Aorta (tissue), 5 donors: ENCODE measurements at places on chromosomes 5 and 9. TPM values are rescaled to one million over a fixed set of nuclear protein-coding genes. Genes with fewer than 3 reads are reported as not detected.

DNA sequence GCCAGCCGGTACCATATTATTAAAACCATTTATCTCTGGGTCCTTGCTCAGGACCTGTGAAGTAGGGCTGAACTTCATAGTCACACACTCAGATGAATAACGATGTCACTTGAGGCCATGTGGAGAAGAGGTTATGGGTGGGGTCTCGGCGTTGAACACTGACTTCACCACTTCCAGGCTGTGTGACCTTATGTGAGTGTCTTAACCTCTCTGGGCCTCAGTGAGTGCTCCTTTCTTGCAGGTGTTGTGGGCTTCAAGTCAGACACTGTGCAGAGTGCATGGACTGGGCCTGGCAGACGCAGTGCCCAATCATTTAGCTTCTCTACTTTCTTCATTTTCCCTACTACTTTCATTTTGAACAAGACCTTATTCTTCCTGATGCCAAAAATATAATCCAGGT, 278.8 kb downstream of the PBX3 start:
- peak; percentile 21 for DNase-seq

DNA sequence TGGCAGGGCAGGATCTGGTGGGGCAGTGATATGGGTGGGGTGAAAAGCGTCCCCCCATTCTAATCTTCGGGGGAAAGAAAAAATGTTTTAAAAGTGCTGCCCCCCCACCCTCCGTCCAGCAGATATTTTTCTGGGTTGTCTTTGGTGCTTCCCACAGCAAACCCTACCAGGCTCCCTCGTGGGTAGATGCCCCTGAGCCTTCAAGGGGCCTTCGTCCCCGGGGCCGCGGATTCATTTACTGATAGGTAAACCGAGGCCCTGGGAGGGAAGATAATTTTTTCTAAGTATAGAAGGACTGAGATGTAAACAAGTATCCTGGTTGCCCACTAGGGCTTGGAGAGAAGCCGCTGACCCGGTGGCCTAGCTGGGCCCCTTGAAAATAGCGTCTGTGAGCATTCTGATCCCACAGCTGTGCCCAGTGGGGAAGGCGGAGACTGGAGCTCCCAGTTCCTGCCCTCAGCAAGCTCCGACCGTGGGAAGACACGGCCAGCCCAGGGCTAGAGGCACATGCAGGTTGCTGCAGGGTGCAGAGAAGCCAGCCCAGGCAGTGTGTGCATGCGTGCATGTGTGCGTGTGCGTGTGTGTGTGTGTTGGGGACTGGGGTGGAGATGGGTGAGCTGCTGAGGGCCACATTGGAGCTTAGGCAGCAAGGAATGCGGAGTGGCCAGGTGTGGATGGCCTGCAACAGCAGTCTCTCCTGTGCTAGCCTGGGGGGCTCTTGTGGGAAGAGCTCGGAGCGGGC, 6.0 kb upstream of the RXRA start:
- no peak for DNase-seq

GRCh38 chr9:22740781-22741180, 294.2 kb downstream of the DMRTA1 start:
- no peak for DNase-seq

- no peak for DNase-seq
These were observed 24.9 kb downstream of the PLCXD3 start for GRCh38 chr5:41485533-41485932.

DNA sequence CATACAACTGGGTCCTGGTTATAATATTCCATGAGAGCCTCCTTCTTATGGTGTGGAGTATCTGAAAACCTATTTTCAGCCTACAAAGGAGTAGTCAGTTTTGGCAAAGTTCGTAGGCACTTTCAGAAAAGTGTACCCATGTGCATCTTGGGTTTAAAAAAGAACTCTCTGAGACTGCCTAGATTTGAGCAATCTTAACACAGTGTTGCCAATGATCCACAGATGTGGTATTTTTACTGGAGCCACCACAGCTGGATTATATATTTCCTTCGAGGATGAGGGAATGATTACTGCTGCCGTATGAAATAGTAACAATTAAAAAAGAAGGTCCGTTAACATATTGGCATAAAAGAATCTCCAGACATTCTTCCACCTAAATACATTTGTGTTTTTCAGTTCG, 1.1 kb downstream of the PALM2AKAP2 start:
- no peak for DNase-seq

GRCh38 chr9:83240671-83241070, 177.7 kb upstream of the RASEF start:
- no peak for DNase-seq

- no peak for DNase-seq
These were observed 628.7 kb upstream of the ZNF608 start for GRCh38 chr5:125375143-125375542.

DNA sequence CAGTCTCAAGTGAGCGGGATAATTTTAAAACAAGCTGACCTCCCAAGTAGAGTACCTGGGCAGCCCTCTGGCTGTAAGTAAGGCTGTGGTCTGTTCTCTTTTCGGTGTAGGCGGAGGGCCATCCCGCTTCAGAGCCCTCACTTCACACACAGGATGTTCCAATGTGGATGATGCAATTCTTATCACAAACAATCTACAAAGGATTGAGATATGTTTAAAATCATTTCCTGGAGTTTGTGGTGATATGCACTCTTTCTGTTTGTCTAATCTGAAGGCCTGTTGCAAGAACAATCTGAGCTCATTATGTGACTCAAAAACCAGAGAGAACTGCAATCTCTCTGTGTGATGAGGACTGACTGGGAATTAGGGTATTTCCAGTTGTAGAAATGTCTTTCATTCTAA, 42.5 kb downstream of the ITGA2 start:
- no peak for DNase-seq

DNA sequence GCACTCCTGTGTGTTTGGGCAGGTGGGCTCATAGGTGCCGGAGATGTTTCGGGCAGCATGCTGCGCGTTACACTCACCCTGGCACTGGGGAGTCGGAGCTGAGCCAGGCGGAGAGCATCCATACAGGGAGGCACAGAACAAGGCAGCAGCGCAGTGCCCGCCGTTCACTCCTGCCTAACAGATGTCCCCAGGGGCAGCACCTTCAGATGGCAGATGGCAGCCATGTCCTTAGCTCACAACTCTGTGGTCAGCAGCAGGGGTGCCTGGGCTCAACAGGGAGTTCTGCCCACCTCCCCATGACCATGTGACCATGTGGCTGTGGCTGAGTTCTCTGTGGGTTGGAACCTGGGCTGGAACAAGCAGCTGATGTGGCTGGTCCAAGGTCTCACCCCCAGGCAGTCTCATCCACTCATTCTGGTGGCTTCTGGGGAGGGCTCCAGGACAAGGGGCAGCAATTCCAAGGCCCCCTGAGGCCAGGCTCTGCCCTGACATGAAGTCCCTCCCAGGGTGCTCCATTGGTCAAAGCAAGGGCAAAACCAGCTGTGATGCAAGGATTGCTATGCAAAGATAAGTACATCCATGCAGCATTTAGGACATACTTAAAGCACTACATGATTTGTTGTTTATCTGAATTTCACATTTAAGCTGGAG, 64.2 kb downstream of the MRPL36 start:
- DNase-seq: no peak

- no peak for DNase-seq
These were observed 11.2 kb downstream of the ROPN1L start for GRCh38 chr5:10452768-10453331.

DNA sequence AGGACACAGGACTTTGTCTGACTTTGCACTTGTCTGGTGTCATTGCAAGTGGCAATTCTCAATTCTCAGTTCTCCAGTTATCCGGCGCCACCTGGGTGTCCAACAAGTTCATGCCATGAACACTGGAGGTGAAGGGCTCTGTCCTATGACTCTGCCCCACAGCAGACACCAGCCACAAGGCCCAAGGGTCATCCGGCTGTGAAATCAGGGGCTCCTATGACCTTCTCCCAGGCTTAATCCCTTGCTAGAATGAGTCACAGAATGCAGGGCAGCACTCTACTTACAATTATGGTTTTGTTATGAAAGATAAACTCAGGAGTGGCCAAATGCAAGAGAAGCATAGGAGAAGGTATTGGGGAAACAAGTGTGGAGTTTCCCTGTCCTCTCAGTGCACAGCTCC, 392.0 kb downstream of the GADD45G start:
- DNase-seq: no peak

GRCh38 chr9:116844621-116845020, 157.5 kb downstream of the TRIM32 start:
- no peak for DNase-seq

- no peak for DNase-seq
These were observed 45.8 kb upstream of the ERBIN start for GRCh38 chr5:65880496-65881072.

- DNase-seq: no peak
These were observed 8.1 kb downstream of the MTMR12 start for GRCh38 chr5:32304622-32305021.

DNA sequence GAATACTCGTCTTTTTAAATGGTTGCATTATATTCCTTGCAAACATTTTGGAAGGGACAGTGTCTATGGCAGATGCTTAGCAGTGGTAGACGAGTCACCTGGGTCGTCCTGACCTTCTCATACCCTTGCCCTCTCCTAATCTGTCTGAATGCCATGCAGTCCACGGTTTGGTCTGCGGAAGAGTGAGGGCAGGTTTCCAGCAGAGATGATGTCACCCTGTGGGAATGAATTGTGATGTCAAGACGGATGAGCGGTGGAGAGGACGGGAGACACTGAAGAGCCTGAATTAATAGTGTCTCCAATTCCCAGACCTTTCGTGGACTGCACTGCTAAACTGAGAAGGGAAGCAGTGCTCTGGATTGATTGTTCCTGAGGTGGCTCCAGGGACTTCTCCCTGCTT, 329.0 kb upstream of the PANK3 start:
- no peak for DNase-seq

GRCh38 chr5:113371721-113372196, 63.0 kb downstream of the TSSK1B start:
- no peak for DNase-seq

- DNase-seq: no peak
These were observed 644 bp downstream of the BRD3 start for GRCh38 chr9:134066913-134067851.

DNA sequence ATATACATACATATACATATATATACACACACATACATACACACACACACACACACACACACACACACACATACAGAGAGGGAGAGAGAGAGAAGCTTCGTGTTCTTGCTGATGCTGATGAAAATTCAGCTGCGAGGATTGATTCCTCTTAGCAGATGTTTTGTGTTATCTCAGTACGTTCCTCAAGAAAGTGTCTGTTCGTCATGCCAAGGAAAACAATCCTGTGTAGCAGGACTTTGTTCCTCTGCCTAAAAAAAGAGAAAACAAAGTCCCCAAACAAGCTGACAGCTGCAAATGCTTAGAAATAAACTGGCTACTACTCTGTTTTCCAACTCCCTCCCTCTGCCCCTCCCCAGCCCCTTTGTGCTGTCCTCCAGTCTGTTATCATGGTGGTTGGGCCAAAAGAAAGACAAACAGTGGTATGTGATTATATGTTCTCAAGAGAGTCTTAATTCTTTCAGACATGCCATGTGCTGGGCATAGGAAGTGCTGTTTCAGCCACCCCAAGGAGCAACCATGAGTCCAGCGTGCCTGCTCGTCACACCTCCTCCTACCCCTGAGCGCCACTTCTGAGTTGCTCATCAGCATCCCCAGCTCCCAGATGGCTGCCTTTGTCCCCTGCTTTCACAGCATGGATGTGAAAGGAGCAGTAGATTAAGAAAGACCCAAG, 71.5 kb upstream of the EQTN start:
- DNase-seq: no peak

DNA sequence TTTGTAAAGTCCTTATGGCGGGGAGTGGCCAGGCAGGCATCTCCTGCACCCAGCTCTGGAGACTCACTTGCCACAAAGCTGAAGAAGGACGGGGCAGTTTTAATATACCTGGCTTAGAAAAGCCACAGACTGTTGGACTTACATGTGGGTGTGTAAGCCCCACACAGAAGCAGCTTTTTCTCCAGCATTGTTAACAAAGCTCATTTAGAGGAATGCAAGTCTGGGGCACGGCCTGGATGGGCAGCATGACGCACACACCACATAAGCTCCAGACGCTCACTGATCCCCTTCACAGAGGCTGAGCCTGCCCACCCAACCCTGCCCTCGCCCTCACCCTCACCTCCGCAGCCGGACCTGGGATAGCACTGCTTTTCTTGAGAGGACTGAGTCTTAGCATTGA, 58.0 kb upstream of the PDE8B start:
- no peak for DNase-seq

DNA sequence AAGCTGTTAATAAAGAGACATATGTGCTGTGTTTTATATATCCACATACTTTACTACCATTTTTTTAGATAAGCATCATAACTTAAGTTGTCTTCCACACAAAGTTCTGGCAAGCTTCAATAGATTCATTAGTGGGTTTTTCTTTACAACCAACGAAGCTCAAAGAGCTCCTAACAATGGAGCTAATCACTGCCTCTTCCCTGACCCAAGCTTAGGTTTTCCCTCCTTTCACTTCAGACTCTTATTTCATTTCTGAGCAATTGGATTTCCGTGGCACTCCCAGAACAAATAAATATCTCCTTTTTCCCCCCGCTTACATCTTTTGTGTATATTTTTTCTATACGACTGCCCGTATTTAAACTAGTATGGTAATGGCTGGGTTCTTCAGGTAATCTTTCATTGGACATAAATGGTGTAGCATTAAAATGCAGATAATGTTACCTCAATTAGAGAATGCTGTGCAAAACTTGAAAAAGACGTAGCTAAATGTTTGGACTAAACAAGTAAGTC, 275.5 kb upstream of the TMEM161B start:
- DNase-seq: no peak

DNA sequence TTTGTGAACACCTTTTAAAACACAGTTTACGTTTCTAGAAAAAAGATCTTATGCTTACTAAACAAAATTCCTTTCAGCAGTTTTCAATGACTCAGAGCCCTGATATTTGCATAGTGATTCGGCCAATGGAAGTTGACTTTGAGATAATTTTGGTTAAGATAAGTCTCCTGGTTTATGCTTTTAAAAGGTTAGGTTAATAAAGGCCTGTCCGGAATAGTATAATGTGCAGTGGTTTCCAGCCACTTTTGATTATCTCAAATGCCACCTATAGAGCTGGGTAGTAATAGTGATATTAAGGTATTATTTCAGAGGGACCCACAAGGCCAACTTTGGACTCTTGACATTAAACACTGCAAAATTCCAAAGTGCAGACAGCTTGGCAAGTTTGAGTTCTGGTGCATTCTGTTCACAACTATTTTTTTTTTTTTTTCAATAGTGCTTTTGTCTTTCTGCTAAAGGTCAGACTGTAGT, 86.1 kb downstream of the F2RL2 start:
- DNase-seq: no peak

GRCh38 chr5:134503088-134503936, 22.2 kb upstream of the JADE2 start:
- peak; percentile 90 for DNase-seq

RORB gene
- 1.2 TPM for total RNA-seq

GABRA1 gene
- total RNA-seq: not detected

SCGB3A2 gene
- not detected for total RNA-seq

DDX46 gene
- total RNA-seq: 53.7 TPM

LCN9 gene
- total RNA-seq: not detected

TNIP1 gene
- 105 TPM for total RNA-seq

GRIN3A gene
- 0.33 TPM for total RNA-seq

SHC3 gene
- total RNA-seq: 6.9 TPM

PCDHA4 gene
- total RNA-seq: 0.78 TPM

ZNF189 gene
- total RNA-seq: 20.4 TPM

CFAP90 gene
- total RNA-seq: not detected

CPLANE1 gene
- total RNA-seq: 23.5 TPM

DDX4 gene
- not detected for total RNA-seq
